ENCODE measurements at places on chromosomes 1 and 21. TPM values are rescaled to one million over a fixed set of nuclear protein-coding genes. Genes with fewer than 3 reads are reported as not detected.

The OR2T35 gene
- total RNA-seq = not detected

The KRTAP19-3 gene
- total RNA-seq = not detected

DNA sequence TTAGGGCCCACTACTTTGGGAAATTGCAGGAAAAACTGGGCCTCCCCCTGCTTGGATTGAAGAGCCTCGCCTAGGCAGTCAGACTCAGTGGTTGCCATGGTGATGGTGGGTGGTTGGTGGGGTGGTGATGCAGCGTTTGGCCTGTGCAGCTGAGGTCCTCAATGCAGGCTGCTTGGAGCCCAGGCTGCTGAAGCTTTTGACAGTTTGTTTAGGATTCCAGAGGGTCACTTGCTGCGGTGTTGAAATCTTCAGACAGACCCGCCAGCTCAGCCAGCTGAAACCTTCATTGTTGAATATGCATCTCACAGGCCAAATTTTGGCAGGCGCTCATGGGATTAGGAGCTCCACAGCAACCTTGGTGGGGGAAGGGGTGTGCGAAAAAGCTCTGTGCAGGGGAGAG is 67.9 kb downstream of the CACNA1E start:
- DNase-seq = peak; percentile 19

GRCh38 chr1:233326811-233327650 is 493 bp upstream of the MAP3K21 start:
- peak; percentile 97 for DNase-seq

DNA sequence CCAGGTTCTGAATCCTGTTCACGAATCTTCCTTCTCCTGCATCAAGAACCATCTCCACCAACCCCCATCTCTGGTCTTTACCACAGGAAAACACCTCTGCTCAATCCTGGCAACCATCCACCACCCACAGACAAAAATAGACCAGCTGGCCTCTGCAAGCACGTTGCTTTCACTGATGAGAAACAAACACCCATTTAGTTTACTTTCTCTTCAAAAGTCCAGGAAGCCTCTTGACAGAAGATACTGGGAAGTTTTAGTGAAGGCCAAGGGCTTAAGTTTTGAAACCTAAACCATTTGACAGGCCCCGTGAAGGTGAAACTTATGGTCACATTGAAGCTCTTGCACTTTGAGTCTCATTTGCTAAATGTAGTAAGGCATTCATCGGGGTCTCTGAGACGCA is 122.6 kb upstream of the PPP2R5A start:
- no peak for DNase-seq

DNA sequence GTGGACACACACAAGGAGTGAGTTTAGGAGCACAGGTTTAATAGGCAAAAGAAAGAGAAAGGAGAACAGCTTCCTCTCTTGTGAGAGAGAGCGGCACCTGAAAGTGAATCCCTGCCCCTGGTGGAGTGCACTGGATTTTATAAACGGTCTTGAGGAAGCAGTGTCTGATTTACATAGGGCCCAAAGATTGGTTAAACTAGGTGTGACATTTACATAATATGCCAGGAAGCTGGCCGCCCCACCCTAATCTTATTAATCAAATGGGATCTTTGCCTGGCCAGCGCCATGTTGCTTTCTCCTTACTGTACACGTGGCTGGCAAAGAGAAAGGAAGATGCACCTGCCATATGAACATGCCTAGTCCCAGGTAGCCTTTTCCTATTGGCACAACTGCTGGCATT is 38.7 kb downstream of the CFH start:
- DNase-seq = peak; percentile 1

DNA sequence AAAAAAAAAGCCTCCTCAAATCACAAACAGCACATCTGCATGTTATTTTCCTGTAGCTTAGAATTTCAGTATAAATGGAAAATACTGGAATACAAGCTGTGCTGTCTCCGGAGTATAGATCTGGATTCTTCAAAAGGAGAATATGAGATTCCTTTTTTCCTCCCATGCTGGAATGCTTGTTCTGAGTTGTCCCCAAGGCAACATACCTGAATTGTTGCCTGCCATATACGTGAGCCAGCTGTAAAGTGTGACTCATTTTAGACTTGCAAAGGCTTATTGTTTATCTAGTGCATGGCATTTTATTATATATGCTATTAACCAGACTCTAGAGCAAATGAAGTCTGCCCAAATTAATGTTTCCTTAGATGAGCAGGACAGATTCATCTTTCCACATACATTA is 95.0 kb upstream of the C1orf105 start:
- no peak for DNase-seq

DNA sequence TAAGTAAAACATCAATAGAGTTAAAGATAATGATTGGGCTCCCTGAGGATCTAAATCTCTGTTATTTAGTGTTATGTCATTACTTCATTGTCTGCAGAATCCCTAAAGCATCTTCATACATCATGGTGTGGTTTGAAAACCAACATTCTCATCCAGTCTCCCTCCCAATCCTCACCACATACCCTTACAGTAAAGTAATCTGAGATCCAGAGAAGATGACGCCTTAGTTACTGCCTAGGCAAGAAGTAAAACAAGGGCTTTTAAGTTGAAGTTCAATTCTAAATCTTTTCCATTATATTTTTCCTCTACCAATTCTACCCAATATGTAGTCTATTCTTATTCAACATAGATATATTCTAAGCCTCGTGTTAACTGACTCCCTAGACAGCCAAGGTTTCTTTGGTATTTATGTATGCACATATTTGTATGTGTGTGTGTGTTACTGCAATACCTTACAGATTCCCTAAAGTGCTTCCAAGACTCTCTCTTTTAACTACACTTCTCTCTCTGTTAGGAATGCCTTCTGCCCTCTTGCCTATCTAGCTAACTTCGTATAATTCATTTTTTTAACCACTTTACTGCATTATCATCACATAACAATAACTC is 17.3 kb downstream of the DPH5 start:
- no peak for DNase-seq

GRCh38 chr1:209890641-209891330 is 47.2 kb upstream of the SYT14 start:
- no peak for DNase-seq

GRCh38 chr1:189708674-189709073 is 769.0 kb downstream of the BRINP3 start:
- peak; percentile 33 for DNase-seq

DNA sequence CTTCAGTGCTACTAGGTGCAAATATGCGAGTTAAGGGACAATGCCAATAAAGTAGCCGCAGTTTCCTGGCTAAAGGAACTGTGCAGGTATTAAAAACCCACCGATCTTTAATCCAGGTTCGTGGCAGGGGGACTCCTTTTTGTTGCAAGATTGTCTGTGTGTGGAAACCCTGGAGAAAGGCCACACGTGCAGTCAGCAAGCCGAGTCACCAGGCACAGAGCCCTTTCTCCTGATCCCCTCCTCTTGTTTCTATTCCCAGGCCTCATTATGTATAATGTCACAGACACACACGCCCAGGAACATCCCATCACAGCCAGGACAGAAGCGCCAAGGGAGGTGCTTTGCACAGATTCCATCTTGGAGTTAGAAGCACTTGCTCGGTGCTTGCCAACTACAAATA is 528.9 kb downstream of the KIF26B start:
- peak; percentile 16 for DNase-seq

Measured in H7 (cell line).